ENCODE measurements at places on chromosomes 12 and 14. TPM values are rescaled to one million over a fixed set of nuclear protein-coding genes. Genes with fewer than 3 reads are reported as not detected.

MYH6 gene
- total RNA-seq: under 0.01 TPM

LPAR5 gene
- total RNA-seq: 1.2 TPM

NEUROD4 gene
- 0.23 TPM for total RNA-seq

EIF2S3B gene
- 0.92 TPM for total RNA-seq

LETMD1 gene
- 59.7 TPM for total RNA-seq

SLC39A2 gene
- total RNA-seq: not detected

ZCCHC8 gene
- 29.3 TPM for total RNA-seq

TGM1 gene
- 3.0 TPM for total RNA-seq

ADGRD1 gene
- 5.1 TPM for total RNA-seq

TMEM63C gene
- 12.7 TPM for total RNA-seq

G2E3 gene
- total RNA-seq: 42.2 TPM

CISTR gene
- total RNA-seq: not detected

GNPTAB gene
- 125 TPM for total RNA-seq

GDF11 gene
- total RNA-seq: 12.7 TPM

FOXG1 gene
- 19.8 TPM for total RNA-seq

FOXN4 gene
- 0.23 TPM for total RNA-seq
